AG20443 (cell line): ENCODE measurements at places on chromosomes 12 and 14.

DNA sequence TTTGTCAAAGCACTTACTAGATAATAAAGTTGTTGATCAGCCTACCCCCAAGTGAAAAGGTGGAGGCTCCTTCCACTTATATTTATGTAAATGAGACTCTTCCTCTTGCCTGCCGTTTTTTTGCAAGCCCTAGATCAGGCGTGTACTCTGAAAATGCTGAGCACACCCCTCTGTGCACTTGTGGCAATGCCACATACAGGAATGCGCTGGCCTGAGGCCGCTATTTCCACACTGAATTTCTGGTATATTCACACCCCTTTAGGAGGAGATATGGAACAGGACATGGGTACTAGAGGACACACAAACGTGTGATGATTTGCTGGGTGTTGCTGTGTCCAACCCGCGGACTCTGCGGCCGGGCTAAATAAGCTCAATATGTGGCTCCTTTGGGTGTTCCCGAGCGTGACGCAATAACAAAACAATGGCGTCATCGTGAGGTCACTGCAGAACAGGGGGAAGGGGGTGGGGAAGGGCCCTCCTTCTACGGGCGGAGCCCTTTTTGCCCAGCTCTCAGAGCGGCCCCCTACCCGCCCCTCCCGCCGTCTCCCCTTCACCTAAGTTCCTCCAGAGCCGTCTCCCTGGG lies 554 bp upstream of the TSPAN31 start:
- peak; percentile 85 for DNase-seq

DNA sequence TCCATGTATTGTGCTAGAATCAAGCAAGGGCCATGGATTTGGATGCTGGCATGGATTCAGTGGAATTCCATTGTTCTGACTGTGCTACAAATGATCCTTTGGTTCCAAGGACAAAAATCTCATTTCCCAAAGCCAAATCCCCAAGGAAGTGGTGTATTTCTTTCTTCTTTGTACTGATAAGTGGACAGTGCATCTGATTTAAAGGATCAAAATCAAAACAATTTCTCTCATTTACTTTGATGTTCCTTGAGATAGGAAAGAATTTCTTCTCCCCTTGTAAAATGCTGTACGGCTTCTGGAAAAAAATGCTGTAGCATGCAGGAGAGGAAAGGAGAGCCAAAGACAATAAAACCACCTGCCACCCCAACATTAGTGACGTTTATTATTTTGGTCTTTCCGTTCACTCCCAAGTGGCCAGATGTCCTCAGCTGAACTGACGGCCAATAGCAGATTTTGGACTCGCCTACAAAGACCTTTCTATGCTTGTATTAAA lies 185.7 kb downstream of the PRKD1 start:
- peak; percentile 55 for DNase-seq

DNA sequence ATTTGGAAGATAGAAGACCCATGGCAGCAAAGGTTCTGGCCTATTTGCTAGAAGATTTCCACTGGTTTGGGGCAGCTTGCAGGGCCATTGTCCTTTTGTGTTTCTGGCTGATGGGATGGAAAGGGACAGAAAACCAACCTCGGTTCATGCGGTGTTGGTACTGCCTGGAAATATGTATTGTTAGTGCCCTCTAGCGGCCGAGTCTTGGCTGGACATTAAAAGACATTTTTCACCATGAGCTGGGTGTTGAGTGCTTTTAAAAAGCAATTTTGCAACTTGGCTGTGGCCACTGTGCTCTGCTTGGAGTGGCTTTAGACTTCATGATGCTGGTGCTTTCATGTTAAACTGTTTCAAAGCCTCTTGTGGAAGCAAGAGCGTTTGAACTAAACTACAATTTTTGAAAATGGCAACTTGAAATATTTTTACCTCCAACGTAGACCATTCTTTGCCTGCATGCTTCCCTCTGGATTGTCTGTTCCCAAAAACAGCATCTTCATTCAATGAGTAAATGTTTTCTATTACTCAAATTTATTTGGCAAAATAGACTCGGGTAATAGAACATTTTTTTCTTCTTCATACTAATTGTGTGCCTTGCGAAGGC lies 102.7 kb upstream of the TBX5 start:
- peak; percentile 87 for DNase-seq

DNA sequence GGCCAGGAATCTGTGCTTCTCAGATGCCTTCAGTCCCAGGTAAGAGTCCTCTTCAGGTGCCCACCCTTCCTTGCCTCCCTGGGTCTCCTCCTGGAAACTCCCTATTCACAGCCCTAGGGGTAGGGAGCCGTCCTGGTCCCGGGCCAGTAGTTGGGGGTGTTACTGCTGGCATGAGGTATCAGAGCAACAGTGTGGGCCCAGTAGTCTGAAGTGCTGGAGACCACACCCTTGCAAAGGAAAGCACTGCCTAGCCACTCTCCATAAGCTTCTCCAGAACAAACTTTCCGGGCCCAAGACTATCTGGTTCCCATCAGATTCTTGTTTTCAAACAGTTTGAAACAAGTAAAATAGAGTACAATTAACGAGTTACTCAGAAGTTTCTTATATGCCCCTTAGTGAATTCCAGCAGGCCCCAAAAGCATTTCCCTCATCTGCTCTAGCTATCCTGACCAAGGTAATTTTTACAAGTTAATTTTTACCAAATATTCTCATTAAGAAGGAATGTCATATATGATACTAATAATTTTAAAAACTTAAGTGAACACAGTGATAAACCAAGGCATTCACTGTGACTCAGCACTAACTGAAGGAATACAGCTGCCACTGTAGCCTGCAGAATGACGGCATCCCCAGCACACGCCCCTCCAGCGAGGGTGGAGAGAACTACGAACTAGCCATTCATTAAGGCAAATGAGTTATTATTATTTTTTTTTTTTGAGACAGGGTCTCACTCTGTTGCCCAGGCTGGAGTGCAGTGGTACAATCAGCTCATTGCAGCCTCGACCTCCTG lies 49.4 kb downstream of the MOK start:
- DNase-seq = no peak

DNA sequence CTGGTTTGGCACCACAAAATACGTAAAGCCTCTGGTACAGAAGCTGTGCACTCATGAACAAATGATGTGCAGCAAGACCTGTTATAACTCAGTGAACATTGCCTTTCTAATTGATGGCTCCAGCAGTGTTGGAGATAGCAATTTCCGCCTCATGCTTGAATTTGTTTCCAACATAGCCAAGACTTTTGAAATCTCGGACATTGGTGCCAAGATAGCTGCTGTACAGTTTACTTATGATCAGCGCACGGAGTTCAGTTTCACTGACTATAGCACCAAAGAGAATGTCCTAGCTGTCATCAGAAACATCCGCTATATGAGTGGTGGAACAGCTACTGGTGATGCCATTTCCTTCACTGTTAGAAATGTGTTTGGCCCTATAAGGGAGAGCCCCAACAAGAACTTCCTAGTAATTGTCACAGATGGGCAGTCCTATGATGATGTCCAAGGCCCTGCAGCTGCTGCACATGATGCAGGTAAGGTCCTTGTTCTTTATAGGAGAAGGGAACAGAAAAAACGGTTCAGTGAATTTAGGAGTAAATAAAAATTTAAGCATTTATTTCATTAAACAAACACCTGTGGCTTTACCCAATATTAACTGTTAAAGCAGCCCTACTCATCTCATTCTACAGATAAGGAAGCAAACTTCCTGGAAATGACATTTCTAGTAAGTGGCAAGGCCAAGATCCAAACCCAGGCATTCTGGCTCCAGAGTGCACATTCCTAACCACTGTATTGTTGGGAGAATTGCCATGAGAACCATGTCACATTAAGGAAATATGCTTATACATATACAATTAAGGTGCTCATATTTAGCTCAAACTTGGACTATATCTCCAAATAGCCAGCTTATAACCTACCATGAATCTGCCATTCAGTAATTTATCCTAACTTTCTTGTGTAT lies 11.7 kb downstream of the COCH start:
- DNase-seq = no peak

DNA sequence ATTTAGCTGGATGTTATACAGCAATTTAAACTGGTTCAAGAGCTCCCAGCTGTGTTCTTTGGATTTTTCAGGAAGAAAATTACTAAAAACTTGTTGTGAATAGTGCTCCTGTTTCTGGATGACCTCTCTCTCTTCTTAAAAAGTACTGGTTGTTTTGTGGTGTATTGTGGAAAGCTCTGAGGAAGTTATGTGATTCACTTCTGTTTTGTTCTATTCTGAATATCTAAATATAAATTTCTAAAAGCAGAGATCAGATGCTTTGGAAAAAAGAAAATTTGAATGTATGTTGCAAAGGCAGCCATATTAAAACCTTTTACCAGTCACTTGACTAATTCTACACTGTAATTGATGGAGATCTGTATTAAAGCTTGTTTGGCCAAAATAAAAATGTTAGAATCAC lies 3.4 kb upstream of the C3AR1 start:
- no peak for DNase-seq

DNA sequence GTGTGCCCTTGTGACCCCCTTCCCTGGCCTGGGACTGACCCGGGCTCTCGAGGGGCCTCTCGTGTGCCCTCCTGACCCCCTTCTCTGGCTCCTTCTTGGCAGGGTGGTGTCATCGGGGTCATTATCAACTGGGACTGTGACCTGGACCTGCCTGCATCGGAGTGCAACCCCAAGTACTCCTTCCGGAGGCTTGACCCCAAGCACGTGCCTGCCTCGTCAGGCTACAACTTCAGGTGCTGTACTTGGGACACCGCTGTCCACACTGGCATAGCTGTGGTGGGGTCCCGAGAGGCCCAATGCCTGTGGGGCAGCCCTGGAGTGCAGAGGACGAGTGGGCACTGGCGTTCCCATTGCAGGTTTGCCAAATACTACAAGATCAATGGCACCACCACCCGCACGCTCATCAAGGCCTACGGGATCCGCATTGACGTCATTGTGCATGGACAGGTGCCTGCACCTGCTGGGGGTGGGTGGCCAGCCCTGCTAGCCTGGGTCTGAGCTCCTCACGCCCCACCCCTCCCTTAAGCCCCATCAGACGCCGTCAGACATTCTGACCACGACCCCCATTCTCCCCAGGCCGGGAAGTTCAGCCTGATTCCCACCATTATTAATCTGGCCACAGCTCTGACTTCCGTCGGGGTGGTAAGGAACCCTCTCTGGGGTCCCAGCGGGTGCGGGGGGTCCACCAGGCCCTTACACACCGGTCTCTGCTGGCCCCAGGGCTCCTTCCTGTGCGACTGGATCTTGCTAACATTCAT lies 2.5 kb downstream of the P2RX2 start:
- DNase-seq = no peak

DNA sequence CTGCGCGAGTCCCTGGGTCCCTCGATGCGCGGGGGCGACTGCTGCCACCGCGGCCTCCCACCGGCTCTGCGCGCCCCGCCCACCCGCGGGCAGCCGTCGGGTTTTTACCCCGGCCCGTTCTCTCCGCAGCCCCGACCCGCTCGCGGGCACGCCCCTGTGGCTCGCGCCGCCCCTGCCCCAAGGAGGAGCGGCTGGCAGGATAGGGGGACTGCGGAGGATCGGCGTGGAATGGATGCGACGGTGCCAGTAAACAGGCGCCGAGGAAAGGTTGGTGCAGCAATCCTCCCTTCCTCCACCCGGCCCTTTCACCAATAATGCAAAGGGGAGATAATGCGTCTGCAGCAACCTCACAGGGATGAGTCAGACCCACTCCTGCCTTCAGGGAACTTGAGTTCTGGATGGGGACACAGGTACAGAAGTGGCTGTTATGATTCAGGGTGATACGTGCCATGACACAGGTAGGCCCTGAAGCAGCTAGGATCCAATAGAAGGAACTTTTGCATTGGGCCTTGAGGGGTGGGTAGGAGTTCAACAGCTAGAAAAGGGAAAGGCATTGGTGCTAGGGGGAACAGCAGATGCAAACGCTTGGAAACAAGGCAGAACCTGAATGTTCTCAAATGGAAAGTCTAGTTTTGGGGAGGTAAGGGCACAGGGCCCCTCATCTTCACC lies 554 bp upstream of the DEGS2 start:
- DNase-seq = no peak

DNA sequence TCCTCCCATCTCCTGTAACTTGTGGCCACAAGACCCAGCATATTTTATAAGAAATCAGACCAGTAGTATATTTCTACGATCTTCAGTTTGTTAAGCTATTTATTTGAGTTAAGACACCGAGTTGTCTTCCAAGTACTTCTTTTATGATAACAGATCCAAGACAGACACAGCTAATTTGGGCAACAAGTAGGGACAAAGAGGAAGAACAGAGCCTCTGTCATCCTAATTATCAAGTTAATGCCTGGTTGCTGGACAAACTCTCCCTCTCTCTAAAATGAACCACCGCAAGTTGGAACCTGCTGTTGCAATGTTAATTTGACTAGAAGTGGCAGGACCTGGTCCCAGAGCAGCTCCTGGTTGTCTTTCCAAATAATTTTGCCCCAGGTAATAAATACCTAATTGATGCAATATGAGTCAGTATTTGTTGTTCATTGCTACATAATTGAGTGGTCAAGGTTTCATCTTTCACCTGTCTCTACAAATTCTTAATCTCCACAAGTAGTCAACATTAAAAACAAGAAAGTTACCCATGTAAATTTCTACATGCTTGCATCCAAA lies 323.7 kb downstream of the PAWR start:
- no peak for DNase-seq

GRCh38 chr14:36588119-36588518 lies 5.7 kb upstream of the NKX2-8 start:
- no peak for DNase-seq

DNA sequence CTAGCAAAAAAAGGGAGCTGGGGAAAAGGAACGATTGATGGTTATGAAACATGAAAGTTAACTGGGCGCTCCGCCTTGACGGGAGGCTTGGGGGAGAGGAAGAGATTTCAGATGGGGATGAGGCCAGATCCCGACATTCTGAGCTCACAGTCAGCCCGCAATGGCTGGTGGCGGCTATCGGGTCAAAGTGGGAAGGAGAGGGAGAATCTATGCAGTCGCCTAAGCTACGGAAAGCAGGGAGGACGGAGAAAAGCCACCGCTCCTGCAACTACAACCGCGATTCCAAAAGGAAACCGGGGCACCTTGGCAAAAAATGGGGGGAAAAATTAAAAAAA lies 502 bp downstream of the MPHOSPH9 start:
- no peak for DNase-seq

GRCh38 chr12:130429656-130430505 lies 92.2 kb downstream of the PIWIL1 start:
- DNase-seq = no peak

DNA sequence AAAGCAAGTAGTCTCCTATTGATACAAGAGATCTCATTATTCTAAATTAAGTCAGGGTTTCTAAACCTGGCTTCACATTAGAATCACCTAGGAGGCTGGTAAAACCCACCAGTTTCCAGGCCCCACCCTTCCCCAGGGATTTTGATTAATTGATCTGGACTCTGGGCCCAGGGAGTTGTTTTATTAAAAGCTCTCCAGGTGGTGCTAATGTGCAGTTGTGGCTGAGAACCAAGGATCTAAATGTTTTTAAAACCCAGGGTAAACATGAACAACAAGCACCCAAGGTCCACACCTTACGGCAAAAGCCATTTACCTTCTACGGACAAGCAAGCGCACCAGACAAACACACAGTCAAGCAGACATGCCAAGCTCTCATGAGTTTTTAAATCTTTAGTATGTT lies 73.9 kb downstream of the SLC2A13 start:
- DNase-seq = no peak

- peak; percentile 33 for DNase-seq
Measured at GRCh38 chr12:12881151-12881909, 10.0 kb upstream of the GPRC5A start.
